WERI-Rb-1 (cell line): ENCODE measurements at places on chromosomes 12 and 14.

DNA sequence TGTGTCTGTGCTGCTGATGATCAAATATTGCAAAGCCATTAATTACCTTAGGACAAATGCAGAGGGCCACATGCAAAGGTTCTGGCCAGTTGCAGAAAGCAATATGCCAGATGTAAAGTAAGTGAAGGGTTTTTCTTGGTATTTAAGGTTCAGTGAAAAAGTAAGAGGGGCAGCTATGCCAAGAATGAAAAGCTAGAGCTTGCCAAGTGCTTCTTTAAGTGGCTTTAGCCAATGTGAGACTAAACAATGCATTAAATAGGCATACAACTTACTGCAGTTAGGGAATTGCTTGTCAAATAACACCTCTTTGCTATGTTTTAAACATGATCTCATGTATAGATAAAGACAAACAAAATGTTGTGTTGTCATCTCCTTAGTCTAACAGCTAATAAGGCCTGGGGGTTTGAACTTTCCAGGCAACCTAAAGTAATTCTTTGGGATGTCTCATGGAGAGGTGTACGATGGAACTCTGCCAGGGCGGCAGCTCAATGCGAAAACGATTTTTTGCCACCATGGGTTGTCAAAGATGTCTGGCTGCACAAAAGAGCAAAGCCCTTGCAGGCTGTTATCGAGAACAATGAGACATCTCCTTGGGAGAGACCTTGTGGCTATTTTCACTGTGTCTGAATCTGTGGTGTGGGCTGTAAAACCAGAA is 12.0 kb downstream of the IGF1 start:
- no peak for DNase-seq

- no peak for DNase-seq
Observed at GRCh38 chr12:12527820-12528296, 34.8 kb downstream of the DUSP16 start.

GRCh38 chr12:64532734-64533351 is 77.5 kb upstream of the RASSF3 start:
- no peak for DNase-seq

DNA sequence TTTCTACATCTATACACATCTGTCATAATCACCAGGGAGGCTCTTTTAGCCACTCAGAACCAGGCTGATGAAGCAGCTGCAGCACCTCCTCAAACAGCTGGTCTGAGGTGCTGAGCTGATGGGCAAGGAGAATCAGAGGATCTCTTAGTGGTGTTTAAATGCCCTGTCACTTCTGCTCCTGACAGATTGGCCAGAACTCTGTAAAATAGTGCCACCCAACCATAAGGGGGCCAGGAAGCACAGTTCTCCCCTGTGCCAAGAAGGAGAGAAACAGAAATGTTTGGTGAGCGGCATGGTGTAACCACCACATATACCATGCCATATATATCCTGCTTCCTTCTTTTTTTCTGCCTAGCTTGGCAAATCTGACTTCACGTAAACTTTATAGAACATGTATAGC is 12.8 kb downstream of the SOCS2 start:
- DNase-seq: no peak
